ENCODE measurements at places on chromosomes 16 and 17.

- no peak for DNase-seq
Observed at GRCh38 chr16:87684711-87685404, 80.9 kb downstream of the KLHDC4 start.

DNA sequence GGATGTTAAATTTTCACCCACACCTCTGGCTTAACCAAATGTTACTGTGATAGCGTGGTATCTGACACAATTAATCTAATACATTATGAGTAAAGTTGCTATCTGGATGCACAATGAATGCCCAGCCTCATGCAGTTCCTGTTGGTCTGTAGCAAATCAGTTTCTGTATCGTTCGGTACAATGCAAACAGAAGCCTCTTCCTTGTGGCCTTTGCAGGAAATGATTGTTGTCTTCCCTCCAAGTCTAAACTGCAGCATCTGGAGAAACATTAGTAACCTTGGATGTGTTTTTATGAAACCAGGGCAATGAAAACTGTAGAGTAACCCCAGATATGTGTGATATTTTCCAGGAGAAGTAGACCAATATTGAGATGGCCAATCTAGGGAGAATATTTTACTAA, 46.8 kb downstream of the CYB561 start:
- DNase-seq: no peak

DNA sequence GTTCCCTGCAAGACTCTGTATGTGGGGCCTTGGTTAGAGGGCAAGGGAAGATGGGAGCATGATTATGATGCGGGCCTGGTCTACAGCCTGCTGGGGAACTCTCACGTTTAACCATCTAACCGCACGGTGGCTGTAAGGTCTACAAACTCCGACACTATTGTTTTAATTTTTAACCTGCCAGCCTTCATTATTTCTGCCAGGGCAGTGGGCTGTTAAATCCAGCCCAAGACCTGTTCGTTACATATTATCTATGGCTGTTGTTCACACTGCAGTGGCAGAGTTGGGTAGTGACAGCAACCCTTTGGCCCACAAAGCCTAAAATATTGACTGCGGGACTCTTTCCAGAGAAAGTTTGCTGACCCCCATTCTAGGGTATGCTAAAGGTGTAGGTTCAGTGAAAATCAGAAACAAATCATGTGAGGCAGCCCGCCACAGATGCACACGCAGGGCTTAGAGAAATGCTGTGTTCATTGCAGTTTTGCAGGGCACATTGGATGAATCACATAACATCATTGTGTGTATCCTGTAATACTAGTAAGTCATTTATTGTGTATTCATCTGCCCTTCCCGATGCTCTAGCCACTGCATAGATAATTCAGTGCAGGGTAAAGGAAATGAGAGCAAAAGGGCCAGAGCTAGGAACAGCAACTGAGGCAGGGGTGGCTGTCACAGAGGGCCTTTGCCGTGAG, 14.3 kb downstream of the SNX29 start:
- DNase-seq: no peak

DNA sequence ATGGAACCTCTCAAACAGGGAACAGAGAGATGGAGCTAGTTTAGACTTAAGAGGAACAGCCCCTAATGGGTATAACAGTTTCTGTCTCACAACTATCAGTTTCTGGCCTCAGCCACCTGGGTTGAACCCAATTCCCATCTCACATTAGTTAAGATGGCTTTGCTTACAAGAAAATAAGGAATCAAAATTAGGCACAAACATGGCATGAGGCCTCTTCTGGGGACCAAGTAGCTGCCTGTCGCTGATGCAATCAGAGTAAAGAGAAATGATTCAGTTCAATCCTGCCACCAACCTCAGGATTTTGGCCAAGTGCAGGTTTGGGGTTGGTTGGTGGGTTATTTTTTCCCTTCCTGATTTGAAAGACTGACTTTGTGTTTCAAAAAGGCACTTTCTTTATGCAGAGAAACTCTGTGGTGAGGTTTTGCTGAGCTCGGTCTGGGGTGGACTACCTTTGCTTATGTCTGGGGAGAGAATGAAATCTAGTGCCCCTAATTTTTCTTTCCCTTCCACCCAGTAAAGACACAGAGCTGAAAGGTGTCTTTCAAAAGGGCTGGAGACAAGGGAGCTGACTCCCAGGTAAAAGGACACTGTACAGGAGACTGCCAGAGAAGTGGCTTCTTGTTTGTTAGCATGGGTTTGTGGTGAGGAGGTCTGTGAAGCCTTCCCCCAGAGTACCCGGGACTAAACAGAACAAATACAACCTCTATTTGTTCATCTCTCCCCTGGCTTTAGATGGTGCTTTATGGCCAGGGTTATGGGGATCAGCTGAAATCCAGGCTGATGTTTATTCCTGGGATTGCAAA, 44.8 kb upstream of the NFAT5 start:
- DNase-seq: no peak

- DNase-seq: no peak
Observed at GRCh38 chr16:74474416-74474815, 53.1 kb upstream of the CLEC18B start.

GRCh38 chr16:78903843-78904242, 696.7 kb downstream of the MAF start:
- DNase-seq: no peak

Measured in CMK (cell line).